ENCODE measurements at places on chromosomes 6 and 20. TPM values are rescaled to one million over a fixed set of nuclear protein-coding genes. Genes with fewer than 3 reads are reported as not detected.

DNA sequence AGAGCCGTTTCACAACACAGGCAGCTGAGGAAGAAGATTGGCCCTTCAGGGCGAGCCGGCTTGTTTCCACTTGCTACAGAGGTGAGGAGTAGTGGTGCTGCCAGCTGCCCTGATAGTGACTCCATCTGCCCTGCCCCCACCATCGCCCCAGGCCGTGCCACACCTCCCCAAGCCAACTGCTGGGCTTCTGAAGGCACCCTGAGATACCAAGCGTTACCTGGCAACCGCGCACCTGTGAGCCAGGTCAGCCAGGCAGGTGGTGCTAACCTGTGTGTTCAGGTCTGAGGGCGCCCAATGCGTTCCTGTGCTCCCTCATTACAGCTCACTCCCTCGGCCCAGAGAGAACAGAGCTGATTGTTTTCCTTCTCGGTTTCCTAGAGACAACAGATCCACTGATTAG lies 299.1 kb upstream of the ID4 start:
- DNase-seq: no peak

DNA sequence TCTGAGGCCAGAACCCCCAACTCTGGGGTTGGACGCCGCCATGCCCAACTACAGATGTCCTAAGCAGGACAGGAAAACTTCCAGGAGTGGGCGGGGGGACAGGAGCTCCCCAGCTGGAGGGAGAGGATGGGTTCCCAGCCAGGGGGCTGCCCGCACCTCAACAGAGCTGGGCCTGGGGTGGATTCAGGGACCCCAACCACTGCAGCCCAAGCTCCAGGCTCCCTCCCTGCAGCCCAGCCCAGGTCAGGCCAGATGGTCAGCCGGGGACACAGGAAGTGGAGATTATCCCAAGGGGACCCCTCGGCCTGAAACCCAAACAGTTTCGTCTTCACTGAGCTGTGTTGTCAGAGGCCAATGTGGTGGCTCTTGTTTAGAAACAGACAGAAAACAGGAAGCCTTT lies 9.4 kb downstream of the LAMA5 start:
- DNase-seq: no peak

DNA sequence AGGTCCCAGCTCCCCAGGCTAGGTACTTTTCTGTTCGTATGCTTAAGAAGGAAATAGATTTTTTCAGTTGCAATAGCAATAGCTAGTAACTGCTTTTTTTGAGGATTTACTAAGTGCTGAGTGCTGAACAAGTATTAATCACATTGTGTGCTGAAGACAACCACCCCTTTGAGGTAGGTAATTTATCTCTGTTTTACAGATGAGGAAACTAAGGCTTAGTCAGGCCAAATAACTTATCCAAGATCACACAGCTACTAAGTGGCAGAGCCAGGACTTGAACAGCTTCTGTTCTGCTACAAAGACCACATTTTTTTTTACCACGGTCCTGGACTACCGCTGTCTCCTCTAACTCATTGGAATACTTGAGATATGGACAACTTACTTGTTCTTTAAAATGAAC lies 39.8 kb downstream of the LRRN4 start:
- DNase-seq: no peak

- DNase-seq: peak; percentile 31
Observed at GRCh38 chr6:12075067-12075563, 63.0 kb downstream of the HIVEP1 start.

DNA sequence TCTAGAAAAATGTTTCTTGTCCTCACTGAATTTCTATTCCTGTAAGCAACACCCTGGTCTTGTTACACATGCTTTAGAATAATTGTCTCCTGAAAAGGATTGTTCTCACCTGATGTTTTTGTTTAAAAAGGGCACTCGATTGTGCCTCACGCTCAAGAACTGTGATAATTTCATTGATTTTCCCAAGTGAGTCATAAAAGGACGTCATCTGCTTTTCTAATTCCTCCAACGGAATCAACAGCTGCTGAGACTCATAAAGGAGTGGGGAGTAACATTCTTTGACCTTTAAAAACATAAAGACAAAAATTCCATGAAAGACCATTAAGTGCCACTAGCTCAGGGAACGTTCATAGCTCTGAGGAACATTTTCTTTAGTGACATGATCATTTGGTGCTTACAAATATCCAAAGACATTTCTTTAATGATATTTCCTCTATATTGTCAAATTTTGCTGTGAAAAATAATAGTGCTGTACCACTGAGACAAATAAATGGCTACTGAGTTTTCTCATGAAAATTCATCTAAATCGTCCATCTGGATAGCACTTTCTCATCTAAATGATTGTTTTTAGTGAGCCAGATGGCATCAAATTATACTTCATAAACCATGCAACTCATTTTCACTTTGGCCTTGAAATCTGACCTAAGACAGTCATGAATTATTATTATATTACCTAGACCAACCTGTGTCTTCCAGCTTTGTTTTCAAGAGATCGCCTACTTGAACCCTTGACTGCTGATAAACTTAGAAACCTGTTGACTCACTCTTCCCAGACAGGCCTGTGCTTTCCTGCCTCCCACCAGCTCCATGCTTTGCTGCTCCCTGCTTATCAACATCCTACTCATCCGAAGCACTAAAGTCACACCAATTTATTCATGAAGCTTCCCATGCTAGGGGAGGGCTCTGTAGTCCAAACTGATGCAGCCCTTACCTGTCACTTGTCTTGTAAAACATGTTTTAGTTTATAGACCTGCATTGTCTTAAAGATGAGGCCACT lies 178.2 kb downstream of the SYNE1 start:
- DNase-seq: peak; percentile 53

- no peak for DNase-seq
Observed at GRCh38 chr6:39243809-39244208, 14.5 kb upstream of the KCNK5 start.

DNA sequence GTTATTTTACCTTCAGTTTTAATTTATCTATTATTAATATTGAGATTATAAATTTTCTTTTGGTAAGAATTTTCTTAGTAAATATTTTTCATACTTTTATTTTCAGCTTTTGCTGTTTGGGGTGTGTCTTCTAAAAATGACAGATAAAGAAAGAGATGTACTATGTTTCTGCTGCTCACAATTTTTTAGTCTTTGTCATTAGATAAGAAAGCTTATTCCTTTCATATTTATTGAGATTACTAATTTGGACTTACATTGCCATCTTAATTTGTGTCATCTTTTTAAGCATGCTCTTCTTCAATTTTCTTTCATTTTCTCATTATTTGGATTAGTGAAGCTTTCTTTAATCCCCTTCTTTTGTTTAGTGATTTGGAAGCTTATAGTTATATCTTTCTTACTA lies 13.6 kb upstream of the PHACTR2 start:
- no peak for DNase-seq

GRCh38 chr6:146902846-146903245 lies 301.4 kb upstream of the STXBP5 start:
- no peak for DNase-seq

- peak; percentile 31 for DNase-seq
Observed at GRCh38 chr6:3457710-3458602, 1.1 kb upstream of the SLC22A23 start.

DNA sequence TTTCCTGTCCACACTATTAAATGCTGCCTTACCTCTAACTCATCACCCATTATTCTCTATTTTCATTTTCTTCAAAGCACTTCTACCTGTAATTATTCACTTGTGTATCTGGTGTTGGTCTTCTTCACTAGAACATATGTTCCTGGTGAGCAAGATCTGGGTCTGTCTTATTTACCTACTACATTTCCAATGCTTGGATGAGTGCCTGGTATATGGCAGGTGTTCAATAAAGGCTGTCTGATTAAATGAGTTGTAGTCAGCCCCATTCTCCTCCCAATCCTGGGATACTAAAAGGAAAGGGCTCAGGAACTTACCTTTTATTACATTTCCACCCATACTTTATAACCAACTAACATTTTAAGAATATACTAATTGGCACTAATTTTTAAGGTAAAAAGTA lies 61.0 kb downstream of the CEP162 start:
- DNase-seq: no peak

Gene CUL7
- total RNA-seq: 43.5 TPM

Gene ZSCAN26
- total RNA-seq: 23.7 TPM
